ENCODE measurements at places on chromosomes 1 and 21. TPM values are rescaled to one million over a fixed set of nuclear protein-coding genes. Genes with fewer than 3 reads are reported as not detected.

The MGST3 gene
- total RNA-seq, result 213 TPM

The PRPF38B gene
- total RNA-seq, result 23.8 TPM

The SFN gene
- 565 TPM for total RNA-seq

The CACNA1S gene
- total RNA-seq, result not detected

The S100A8 gene
- total RNA-seq, result not detected

The HUNK gene
- total RNA-seq, result 1.4 TPM

The CAP1 gene
- 199 TPM for total RNA-seq

The KRTAP10-12 gene
- not detected for total RNA-seq
